ENCODE measurements at places on chromosomes 2 and 18.

- no peak for DNase-seq
Measured at GRCh38 chr2:25165992-25166875, 2.1 kb downstream of the POMC start.

GRCh38 chr2:226337941-226338600, 461.5 kb downstream of the IRS1 start:
- no peak for DNase-seq

- no peak for DNase-seq
Measured at GRCh38 chr18:63924551-63924950, 16.8 kb downstream of the SERPINB10 start.

GRCh38 chr2:200703127-200703925, 108.4 kb upstream of the BZW1 start:
- DNase-seq = no peak

- no peak for DNase-seq
Measured at GRCh38 chr2:168311261-168311910, 64.0 kb upstream of the STK39 start.

- no peak for DNase-seq
Measured at GRCh38 chr2:177717831-177718618, 325.5 kb downstream of the AGPS start.

- no peak for DNase-seq
Measured at GRCh38 chr2:199130501-199130900, 327.2 kb downstream of the SATB2 start.

DNA sequence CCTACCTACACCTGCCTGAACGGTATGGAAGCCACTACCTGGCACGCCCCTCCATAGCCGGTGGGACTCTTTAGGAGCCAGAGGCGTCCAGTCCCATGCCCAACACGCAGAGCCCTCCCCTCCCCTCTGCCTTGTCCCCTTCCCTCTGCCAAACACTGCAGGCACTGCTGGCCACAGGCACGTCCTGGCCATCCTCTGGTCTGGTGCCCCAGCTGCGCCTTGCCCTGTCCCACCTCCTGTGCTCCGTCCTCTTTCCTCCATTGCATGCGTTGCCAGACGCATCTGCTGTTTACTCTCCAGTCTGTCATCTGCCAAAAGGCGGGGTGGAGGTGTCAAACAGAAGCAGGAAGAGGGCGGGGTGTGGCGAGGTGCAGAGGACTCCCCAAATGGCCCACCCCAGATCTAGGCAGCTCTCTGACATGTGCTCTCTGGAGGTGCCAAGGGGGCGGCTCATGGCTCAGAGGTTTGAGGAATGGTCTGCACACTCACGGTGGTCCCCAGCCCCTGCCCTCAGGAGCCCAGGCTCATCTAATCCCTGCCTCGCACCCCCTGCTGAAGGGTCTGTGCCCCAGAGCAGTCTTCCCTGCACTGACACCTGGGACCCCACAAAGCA, 45.1 kb downstream of the HS6ST1 start:
- no peak for DNase-seq

DNA sequence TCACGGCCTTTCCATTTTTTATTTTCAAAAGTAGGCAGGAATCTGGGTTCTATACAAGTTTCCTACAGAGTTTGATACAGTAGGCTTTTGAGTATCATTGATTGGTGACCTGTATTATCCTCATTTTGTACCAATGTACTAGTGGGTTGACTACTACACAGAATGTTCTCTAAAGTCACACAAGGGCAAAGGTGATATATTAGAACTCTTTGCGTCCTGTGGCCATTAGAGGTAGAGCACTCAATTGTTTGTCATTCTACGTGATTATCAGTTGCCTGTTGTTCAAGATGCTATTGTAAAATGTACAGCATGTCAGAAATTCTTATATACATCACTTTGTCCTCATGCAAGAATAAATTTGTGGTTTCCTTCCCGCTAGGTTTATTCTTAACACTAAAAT, 24.8 kb downstream of the WDR75 start:
- no peak for DNase-seq

DNA sequence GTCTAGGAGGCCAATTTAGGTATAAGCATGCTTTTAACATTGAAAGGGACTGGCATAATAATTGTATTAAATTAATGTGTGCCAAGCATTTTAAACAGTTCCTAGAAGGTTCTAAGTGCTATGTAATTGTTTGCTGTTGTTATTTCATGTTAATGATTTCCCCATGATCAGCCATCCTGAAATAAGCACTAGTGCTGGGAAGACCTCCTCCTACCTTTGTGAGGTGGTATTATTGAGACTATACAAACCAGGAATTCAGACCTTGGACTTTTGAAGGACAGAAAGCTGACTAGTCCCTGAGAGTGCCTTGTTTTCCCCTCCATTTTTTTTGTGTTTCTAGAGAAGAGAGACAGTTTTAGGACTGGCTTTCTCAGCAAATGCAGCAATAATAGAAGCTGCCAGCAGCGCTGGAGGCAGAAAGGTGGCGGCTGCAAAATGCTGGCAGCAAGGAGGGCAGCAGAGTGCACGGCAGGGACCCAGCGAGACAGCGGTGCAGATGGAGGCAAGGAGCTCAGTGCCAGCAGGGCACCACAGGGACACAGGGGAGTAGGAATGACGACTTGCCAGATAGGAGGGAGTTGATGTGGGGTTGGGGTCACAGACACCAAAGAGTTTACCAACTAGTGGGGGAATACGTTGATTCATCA, 25.3 kb downstream of the NABP1 start:
- DNase-seq = no peak

DNA sequence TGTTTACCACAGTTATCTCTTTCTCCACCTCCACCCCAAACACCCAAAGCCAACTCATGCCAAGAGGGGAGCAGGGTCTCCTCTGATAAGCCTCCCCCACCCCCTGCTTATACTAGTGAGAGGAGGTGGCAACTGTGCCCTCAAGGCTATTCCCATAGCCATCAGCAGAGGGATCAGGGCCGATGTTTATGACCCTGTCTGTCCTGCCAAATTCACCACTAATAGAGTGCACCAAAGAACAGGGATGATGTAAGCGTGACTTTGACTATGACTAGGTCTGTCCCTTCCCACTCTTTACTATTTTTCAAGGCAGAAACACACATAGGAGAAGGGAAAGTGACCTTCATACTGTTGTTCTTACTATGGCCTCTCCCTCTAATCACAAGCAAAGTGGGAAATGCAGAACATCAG, 74.6 kb downstream of the CLHC1 start:
- no peak for DNase-seq

GRCh38 chr2:200309296-200310049, 3.0 kb downstream of the SPATS2L start:
- DNase-seq = no peak

DNA sequence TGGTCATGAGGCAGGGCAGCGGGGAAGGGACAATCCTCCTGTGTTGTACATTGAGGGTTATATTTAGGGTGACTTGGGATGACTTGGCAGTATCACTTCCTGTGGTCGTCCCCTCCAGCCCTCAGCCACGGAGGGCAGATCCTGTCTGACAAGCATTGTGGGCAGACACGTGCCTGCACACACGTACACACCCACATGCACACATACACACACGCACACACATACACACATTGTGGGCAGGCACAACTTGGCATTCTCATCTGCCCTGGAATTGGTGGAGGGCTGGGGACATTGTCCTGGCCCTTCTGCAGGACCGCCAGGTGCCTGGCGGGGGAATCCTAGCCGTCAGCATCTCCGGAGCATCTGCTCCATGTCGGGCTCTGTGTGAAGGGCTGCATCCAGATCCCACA, 47.6 kb downstream of the ODC1 start:
- DNase-seq = no peak

- DNase-seq = no peak
Measured at GRCh38 chr2:30287190-30287840, 56.0 kb downstream of the LBH start.

GRCh38 chr2:187329586-187329985, 118.5 kb downstream of the CALCRL start:
- no peak for DNase-seq

- DNase-seq = no peak
Measured at GRCh38 chr2:55653255-55653654, 35.8 kb upstream of the PPP4R3B start.

- DNase-seq = no peak
Measured at GRCh38 chr2:127993659-127994058, 34.2 kb downstream of the SAP130 start.
